ENCODE measurements at places on chromosomes 16 and 17. TPM values are rescaled to one million over a fixed set of nuclear protein-coding genes. Genes with fewer than 3 reads are reported as not detected.

Gene RCVRN
- total RNA-seq, result 0.48 TPM

Gene RND2
- total RNA-seq, result 2.0 TPM

Gene GLIS2
- total RNA-seq, result 1.1 TPM

Gene CFAP119
- total RNA-seq, result 4.1 TPM

Gene ABCC11
- 0.55 TPM for total RNA-seq

Gene PRSS33
- total RNA-seq, result not detected

Gene DNAAF8
- 0.36 TPM for total RNA-seq

- no peak for DNase-seq
These were observed 13.9 kb downstream of the TSPOAP1 start for GRCh38 chr17:58314706-58315015.

GRCh38 chr17:7184647-7185046 is 5.5 kb upstream of the ASGR1 start:
- no peak for DNase-seq

DNA sequence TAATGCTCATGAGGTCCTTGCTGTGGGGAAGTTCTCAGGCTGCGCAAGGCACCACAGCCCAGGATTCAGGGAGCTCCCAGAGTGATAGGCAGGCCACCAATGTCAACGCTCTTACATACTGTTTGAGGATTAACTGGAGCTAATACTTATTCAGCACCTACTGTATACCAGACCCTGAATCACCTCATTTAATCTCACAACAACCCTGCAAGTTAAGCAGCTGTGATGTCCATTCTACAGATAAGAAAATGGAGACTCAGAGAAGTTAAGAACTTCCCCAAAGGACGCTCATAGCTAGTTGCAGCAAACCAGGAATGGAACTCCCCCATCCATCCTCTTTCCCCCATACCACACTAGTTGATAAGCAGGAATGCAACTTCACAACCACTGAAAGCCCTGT is 25.5 kb upstream of the CCR7 start:
- DNase-seq, result no peak

- no peak for DNase-seq
These were observed 11.9 kb upstream of the COL1A1 start for GRCh38 chr17:50213026-50214022.

DNA sequence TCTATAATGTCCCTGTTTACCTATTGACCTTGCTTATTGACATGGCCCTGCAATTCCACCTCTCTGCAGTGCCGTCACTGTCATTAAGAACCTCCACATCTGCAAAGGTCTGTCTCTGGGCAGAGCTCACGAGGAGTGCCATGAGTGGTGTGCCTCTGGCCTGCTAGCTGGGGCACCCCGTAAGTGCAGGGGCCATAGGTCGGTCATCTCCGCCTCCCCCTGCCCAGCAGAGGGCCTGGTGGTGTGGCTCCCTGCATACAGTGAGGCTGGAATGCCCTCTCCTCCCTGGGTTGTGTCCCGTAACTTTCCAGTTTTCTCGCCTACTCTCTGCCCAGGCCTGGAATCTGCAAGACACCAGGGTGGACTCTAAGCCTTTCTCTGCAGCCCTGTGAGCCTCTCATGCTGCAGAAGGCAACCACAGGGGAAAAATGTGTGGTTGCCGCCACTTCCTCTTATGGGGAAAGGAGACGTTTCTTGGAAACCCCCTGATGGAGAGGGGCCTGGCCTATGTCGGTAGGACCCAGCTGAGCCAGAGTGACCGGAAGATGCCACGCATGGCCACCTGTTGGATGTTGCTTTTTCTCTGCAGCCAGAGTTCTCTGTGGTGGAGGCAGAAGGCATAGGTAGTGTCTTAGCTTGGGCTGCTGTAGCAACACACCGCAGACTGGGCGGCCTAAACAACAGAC is 2.7 kb upstream of the SNX20 start:
- no peak for DNase-seq

GRCh38 chr17:62718429-62718828 is 89.7 kb downstream of the MARCHF10 start:
- DNase-seq, result no peak

GRCh38 chr16:19132898-19133297 is 19.1 kb downstream of the ITPRIPL2 start:
- no peak for DNase-seq

GRCh38 chr17:69722518-69722917 is 308.0 kb downstream of the MAP2K6 start:
- no peak for DNase-seq

DNA sequence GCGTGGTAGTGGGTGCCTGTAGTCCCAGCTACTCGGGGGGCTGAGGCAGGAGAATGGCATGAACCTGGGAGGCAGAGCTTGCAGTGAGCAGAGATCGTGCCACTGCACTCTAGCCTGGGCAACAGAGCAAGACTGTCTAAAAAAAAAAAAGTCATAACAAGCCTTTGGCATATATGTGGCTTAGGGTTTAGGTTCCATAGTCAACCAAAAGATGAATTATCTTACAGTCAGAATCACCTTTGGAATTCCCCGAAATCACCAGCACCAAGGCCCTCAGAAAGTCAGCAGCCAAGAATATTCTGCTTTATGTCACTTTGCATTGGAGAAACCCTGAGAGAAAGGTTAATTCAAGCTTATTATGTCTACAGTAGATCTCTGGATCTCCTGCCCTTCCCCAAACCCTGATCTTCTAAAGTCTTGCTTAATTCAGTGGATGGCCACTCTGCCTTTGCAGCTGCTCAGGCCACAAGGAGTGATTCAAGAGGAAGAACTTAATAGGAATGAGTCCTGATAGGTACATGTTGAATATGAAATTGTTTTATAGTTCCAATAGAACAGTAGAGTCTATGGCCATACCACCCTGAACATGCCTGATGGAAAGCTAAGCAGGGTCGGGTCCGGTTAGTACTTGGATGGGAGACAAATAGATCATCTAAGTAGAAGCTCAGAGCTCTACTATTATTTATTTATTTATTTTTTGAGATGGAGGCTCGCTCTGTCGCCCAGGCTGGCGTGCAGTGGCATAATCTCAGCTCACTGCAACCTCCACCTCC is 196.0 kb upstream of the CACNG5 start:
- DNase-seq, result no peak

GRCh38 chr16:29982560-29983419 is 9.1 kb downstream of the TAOK2 start:
- peak; percentile 59 for DNase-seq

DNA sequence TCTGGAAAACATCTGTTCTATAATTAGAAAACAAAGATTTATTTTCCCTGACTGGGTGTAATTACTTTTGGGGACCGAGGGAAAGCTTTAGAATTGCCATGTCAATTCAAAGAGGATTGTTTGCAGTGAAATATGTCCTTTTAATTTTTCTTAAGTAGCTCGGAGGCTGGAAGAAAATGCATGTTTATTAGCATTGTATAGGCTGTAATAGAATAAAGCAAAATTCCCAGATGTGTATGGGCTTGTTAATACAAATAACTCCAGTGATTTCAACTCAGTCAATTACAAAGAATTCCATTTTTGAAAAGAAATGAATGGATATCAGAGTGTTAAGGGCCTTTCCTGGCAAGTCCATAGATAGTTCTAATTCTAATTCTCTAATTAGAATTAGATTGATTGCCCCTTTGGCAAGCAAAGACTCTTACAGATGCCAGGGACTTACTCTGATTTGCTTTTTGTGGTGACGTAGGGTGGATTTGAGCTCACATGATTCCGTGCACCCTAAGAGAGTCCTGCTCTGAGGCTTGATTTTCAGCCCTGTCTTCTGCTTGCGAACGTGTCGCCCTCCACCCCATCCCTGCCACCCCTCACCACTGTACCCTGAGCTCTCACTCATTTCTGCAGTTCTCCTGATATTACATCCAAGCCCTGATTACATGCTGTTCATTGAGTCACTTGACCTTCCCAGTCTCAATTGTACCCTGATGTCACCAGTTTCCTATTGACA is 70.0 kb upstream of the FAM20A start:
- no peak for DNase-seq

- DNase-seq, result no peak
These were observed 15.2 kb downstream of the MRM3 start for GRCh38 chr17:797236-797840.

- no peak for DNase-seq
These were observed 63.0 kb upstream of the TEKT3 start for GRCh38 chr17:15404106-15405057.

DNA sequence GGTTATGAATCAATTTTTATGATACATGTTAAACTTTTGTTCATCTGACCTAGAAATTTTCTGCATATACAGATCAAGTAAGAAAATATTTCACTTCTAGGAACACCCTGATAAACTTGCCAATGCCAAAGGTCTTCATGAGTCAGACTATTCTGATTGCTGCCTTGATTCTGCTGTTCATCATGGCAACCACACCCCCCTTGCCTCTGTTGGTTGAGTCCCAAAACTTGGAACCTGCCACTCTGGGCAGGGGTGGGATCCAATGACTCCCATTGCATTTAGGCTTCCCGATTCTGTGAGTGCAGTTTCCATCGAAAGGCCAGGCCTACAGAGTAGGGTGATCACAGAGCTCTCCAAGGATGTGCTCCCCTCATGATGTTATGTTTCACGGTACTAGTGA is 15.8 kb upstream of the TENT4B start:
- DNase-seq, result no peak

DNA sequence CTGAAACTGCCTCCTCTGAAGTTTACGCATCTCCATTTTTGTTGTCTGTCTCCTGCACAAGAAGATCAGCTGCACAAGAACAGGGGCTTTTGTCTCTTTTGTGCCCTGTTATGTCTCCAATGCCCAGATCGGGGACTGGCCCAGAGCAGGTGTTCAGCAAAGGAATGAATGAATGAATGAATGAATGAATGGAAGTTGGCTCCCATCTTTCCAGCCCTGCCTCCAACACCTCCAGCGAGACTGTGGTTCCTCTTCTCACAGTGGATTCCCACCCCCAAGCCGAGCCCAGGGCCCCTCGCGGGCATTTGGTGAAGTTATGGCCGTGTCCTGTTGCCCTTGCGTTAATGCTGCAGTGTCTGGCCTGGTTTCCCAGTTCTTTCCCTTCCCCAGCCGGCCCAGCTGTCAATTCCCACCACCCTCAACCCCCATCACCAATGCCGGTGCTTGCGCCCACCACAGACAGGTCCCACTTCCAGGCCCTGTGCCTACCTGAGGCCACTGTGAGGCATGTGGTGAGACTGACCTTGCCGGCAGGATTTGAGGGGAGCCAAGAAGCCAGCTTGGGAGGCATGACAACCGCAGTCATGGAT is 21.3 kb upstream of the KCNJ12 start:
- no peak for DNase-seq

GRCh38 chr17:49587366-49588073 is 11.8 kb downstream of the NXPH3 start:
- no peak for DNase-seq

DNA sequence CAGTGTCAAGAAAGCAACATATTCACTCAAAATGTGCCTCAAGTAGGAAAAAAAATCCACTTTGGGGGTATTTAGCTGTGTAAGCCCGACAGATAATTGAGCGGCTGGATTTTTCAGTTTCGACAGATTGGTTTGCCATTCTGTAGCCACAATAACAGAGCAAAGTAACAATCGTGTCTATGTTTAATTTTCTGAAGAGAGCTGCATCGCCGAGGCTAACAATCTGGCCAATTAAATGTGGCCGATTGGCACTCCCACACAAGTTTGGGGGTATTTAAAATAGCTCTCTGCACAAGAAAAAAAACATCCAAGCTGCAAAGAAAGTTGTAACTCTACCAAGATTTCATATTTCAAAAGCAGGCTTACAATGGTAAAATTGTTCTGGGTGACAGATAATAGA is 99.7 kb upstream of the CDH13 start:
- DNase-seq, result no peak

DNA sequence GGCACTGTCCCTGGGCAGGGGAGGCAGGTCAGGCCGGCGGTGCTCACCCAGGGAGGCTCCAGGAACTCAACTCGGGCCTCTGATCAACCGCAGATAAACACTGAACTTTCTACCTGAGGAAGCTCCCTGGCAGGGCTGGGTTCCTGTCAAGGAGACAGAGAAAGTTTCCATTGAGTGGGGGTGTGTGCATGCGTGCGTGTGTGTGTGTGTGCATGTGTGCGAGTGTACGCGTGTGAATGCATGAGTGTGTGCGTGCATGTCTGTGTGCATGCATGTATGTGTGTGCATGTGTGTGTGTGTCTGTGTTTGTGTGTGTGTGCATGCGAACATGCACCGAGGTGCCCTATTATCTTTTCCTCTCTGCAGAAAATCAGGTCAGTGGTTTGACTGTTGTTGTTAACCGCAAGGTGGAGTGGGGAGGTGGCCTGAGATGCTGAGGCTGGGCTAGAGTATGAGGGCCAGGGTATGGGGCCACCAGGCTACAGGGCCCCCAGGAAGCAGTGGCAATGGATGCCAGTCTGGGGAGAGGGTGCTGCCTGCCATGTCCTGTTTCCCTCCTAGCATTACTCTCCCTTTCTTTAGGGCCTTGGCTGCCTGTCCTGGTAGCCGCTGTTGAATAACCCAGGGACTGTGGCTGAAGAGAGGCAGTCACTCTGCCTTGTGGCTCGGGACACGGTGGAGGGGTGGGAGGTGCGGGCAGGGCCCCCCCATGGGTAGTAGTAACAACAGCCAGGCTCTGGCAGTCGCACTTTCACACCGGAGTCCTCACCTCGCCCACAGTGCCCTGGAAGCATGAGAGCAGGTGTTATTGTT is 24.0 kb downstream of the CCR7 start:
- DNase-seq, result no peak

- DNase-seq, result no peak
These were observed 443.6 kb downstream of the WWOX start for GRCh38 chr16:78543023-78543422.

DNA sequence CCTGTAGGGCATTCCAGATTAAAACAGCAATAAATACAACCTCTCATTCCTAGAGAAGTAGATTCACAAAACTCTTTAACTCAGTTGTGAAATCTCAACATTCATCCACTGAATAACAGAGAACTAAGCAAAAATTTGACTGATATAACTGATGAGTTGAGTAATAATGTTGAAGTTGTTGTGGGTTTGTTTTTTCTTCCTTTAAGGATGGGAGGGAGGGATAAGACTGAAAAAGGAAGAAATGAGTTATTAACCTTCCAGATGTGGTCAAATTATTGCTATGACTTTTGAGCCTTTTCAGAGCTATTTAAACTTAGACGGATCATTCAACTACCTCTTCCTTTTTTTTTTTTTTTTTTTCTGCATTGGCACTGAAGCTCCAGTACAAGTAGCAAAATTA is 38.6 kb downstream of the SKAP1 start:
- DNase-seq, result no peak

- DNase-seq, result no peak
These were observed 227.3 kb downstream of the CCDC182 start for GRCh38 chr17:57517632-57518456.

DNA sequence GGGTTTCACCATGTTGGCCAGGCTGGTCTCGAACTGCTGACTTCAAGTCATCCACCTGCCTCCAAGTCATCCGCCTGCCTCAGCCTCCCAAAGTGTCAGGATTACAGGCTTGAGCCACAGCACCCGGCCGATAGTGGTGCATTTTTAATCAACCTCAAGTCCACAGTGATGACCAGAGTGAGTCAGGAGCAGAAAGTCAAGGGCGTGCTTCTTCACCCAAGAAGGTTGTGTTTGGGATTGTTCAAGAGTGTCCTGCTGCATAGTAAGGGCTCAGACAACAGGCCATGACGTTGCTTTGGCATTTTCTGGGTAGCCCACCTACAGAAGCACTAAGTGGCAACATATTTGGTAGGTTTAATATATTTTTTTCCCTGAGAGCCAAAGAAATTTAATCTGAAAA is 108.3 kb upstream of the FAM20A start:
- no peak for DNase-seq

- no peak for DNase-seq
These were observed 13.6 kb upstream of the GIP start for GRCh38 chr17:48981927-48982539.
